A172 (cell line): ENCODE measurements at places on chromosomes 16 and 17.
A peak's percentile ranks its signal among the peaks of the same experiment; 100 is the strongest.

GRCh38 chr17:15261258-15261801 is 3.8 kb downstream of the PMP22 start:
- peak; percentile 28 for DNase-seq

DNA sequence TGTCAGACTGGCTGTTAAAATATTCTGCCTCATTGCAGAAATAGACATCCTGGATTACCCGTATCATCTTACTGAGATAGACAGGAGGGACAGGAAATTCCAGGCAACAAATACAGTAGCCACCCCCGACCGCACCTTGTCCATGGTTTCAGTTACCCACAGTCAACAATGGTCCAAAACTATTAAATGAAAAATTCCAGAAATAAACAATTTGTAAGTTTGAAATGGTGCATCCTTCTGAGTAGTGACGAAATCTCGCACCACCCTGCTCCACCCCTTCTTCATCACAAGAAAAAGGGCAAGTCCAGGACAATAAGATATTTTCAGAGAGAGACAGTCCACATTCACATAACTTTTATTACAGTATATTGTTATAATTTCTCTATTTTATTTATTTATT is 23.6 kb upstream of the PRSS54 start:
- no peak for DNase-seq

GRCh38 chr16:88394426-88394825 is 11.7 kb downstream of the ZNF469 start:
- no peak for DNase-seq

DNA sequence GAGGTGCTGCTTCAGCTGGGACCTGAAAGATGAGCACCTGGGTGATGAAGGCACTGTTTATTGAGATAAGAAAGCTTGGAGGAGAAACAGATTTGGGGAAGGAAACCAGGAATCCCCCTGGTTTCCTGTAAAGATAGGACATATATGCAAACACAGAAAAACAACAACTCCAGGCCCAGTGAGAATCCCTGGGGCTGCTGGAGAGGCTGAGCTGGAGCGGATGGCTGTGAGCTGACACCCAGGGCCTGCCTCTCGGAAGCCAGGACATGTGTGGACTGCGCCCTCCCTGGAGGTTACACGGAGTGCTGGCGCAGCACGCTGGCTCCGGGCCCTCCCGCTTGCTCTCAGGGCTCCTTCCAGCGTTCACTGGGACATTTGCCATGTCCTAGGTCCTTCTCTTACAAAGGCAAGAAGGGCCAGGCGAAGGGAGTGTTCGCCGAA is 57.5 kb downstream of the CYB5B start:
- no peak for DNase-seq

DNA sequence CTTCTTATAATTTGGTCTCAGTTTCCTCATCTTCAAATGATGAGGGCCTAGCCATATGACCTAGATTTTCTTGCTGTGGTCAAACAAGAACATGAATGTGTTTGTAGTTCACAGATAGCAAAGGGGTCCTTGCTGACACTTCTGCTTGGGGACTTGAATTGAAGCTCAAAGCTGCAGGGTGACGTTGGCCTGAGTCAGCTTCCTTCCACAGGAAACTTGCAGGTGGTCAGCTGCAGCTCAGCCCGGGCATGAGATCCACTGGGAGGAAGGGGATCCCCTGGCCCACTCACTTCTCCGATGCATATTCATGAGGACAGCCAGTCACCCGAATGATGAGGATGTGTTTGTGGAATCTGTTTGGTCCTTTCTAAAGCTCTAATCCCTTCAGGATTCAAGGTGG is 42.6 kb upstream of the AXIN2 start:
- peak; percentile 74 for DNase-seq

GRCh38 chr17:708132-708531 is 6.5 kb downstream of the VPS53 start:
- DNase-seq, result no peak

GRCh38 chr16:87006021-87006420 is 311.2 kb downstream of the C16orf95 start:
- DNase-seq, result no peak

- DNase-seq, result peak; percentile 7
Observed at GRCh38 chr16:50509521-50510341, 38.5 kb upstream of the NKD1 start.

GRCh38 chr17:12277827-12278226 is 257.1 kb downstream of the MAP2K4 start:
- DNase-seq, result no peak

DNA sequence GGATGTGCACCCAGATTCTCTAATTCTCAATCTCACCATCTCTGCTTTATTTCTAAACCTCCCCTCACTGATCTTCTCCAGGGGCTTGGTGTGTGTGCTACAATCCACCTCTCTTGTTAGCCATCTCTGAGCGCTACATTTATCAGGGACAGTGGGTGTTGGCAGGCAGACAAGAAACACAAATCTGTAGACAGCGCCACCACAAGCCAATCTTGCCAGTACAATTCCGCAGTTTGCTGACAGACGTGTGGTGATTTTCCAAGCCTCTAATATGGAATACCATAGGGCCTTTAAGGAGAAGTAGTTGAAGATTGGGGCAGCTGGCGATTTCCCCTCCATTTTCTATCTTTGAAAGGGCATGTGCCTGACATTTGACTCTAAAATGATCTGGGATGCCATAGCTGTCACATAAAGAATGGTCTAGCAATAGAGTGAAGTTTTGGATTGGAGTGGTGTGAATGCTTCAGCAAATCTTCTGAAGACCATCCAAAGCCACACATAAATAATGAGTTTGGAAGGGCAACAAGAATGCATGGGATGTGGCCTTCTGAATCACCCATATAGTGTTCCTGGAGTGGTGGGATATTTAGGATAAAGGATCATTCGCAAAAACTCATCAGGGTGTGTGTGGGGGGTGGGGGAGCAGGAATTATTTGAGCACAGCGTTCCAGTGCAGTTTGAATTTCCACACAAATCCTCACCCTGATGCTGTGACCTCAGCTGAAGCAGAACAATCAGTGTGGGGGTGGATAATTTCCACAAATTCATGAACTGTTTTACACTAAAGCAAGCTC is 12.0 kb upstream of the ANKFN1 start:
- DNase-seq, result no peak
